ENCODE measurements at places on chromosomes 12 and 14. TPM values are rescaled to one million over a fixed set of nuclear protein-coding genes. Genes with fewer than 3 reads are reported as not detected.

The DHRS1 gene
- 7.3 TPM for total RNA-seq

The PLEKHG7 gene
- not detected for total RNA-seq

The KRT75 gene
- total RNA-seq = not detected

The RHOJ gene
- 112 TPM for total RNA-seq

The DDHD1 gene
- 12.0 TPM for total RNA-seq

The RGS6 gene
- not detected for total RNA-seq

The PDZRN4 gene
- not detected for total RNA-seq

The SERPINA6 gene
- total RNA-seq = not detected

The ESPL1 gene
- 5.9 TPM for total RNA-seq

The SLC6A15 gene
- 0.18 TPM for total RNA-seq

The CCDC184 gene
- total RNA-seq = 0.28 TPM

The KRT7 gene
- total RNA-seq = 1,591 TPM

The UNG gene
- total RNA-seq = 24.7 TPM

The TEX52 gene
- total RNA-seq = not detected

The MYO1A gene
- not detected for total RNA-seq

The LRIG3 gene
- total RNA-seq = 67.8 TPM

The C12orf54 gene
- not detected for total RNA-seq

The EGLN3 gene
- 13.1 TPM for total RNA-seq

The SERPINA12 gene
- not detected for total RNA-seq

The GLIPR1L2 gene
- total RNA-seq = 0.18 TPM

The SUSD6 gene
- total RNA-seq = 14.2 TPM

The GRIN2B gene
- total RNA-seq = not detected

The CLECL1 gene
- total RNA-seq = not detected

The RHEBL1 gene
- total RNA-seq = 0.94 TPM

Measured in endothelial cell of coronary artery (primary cell).